ENCODE measurements at places on chromosomes 2 and 18. TPM values are rescaled to one million over a fixed set of nuclear protein-coding genes. Genes with fewer than 3 reads are reported as not detected.

- DNase-seq = no peak
Observed at GRCh38 chr2:233706720-233707119, 6.0 kb upstream of the UGT1A5 start.

DNA sequence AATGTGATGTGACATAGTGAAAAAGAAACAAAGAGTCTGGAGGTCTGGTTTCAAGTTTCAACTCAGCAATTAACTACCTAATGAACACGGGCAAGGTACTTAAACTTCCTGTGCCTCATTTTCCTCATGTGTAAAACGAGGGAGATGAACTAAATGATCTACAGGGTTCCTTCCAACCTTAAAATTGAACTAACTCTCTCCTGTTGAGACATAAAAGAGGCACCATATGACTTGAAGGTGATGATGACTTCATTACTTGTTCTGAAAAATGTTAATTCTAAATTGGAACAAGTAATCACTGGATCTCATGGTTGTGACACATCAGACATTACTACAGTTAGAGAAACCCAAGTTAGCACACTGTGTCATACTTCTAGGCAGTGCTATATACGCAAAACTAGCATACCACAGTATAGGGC lies 8.9 kb upstream of the REL start:
- no peak for DNase-seq

GRCh38 chr2:183614799-183615435 lies 490.7 kb downstream of the NUP35 start:
- peak; percentile 79 for DNase-seq

DNA sequence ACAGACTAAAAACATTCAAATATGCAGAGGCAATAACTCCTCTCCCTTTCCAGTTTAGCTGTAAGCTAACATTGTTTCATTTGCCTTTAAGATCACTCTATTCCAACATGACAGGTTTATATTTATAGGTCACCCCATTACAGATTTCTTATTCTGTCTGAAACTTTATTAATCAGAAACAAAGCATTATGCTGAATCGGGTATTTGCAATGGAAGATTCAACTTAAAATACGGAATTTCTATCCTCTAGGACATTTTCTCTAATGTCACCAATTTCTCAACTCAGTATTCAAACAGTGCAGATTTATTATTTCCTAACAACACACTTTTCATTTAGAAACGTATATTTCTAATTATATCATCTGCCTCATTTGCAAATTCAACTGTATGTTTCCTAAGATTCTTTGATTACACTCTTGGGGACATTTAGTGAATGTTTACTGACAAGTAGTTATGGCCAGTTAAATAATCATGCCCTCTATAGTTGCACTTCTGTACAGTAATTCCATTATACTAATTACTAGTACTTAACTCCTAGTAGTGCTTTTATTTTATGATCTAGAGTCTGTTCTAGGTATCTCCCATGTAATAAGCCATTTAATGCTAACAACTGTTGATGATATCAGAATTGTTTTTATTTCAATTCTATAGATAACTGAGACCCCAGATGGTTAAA lies 358.1 kb downstream of the ERBB4 start:
- no peak for DNase-seq

GRCh38 chr2:60221098-60221497 lies 332.4 kb downstream of the BCL11A start:
- DNase-seq = no peak

DNA sequence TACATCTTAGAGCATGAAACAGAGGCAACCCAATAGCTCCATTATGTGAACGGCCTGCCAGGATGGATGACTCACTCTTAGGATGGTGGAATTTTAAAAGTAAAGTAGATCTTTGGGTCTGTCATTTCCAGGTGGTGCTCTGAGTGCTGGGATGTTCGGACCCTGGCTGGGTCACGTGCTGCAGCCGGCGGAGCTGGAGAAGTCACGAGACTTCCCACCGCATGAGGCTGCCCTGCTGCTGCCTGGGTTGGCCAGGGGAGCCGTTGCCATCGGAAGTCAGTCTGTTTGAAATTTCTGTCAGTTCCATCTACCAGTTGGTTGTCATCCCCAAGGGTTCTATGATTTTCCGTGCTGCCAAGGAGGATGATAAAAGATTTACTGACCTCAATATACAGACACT lies 93.3 kb upstream of the ALKAL2 start:
- no peak for DNase-seq

DNA sequence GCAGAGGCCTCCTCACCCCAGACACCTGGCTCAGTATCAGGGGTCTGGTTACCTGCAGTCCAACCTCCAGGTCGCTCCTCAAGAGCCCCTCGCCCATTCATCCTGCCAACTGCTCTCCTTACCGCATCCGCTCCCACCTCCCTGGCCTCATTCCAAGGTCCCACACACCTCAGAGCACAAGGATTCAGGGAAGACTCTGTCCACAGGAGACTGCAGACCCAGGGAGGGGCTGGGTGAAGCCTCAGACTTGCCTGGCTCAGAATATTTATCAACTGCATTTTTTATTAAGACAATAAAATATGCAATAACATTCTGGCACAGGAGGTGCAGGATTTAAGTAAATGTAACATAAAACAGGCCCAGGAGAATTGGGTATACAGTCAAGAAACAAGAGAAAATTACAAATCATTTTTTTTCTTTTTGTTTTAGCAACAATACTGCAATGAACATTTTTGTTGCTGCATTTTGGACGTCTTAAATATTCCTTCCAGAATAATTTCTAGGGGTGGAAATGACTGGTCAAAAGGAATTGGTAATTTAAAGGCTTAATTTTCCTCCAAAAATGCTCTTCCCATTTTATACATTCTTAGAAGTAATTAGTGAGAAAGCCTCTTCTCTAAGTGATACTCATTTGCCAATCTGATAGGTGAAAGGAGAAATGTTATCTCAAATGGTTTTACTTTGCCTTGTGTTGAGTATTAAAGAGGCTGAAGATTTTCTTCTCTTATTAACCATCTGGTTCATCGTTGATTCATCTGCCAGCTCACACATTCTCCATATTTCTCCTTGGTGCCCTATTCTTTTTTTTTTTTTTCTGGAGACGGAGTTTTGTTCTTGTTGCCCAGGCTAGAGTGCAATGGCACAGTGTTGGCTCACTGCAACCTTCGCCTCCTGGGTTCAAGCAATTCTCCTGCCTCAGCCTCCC lies 42.5 kb downstream of the TEX44 start:
- no peak for DNase-seq

The CYP26B1 gene
- total RNA-seq = 13.8 TPM

Data from tongue (tissue), 3 donors.